Left hindlimb (tissue), 1 donor: ENCODE measurements at places on chromosomes 3 and 15.
A peak's percentile ranks its signal among the peaks of the same experiment; 100 is the strongest.

- DNase-seq, result no peak
Observed at GRCh38 chr15:101562428-101563059, 73.0 kb upstream of the PCSK6 start.

DNA sequence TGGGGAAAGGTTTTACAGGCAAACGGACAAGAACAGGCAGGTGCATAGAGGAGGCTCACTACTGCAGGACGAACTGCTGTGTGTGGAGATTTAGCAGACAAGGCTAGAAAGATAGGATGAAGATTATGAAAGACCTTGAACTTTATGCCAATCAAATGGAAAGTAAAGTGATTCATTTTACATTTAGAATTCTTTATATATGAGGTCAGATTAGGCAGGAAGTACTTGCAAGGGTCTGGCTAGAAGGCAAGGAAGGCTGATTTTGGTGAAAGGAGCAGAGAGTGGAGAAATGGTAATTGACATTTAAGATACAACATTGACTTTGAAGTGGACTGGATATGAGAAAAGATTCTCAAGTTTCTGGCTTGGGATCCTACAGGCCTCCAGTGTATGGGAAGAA, 33.6 kb downstream of the PLSCR4 start:
- no peak for DNase-seq

DNA sequence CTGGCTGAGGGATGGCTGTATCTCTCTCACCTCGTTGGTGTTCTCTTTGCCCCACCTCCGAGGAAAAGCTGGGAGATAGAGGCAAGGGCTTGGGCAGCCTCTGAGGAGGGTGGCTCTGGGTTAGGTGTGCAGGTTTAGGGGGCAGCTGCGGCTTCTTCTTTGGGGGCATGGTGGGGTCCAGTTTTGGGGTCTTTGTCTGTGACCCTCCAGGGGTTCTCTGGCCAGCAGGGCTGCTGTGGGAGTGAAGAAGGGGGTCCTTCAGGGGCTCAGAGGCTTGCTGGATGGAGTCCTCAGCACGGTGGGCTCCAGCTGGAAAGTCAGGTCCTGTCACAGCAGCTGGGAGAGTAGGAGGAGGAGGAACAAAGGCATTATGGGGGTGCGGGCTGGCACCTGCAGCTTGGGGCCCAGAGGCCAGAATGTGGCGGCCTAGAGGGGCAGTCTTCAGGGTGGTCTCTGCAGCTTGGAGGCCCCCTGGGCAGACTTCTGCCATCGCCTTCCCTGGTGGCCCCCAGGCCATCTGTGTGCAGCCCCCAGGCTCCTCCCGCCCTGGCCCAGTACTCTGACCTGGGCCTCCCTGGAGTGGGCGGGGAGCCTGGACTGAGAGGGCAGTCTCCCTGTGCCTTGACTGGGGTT, 7.0 kb downstream of the XIRP1 start:
- DNase-seq, result no peak

DNA sequence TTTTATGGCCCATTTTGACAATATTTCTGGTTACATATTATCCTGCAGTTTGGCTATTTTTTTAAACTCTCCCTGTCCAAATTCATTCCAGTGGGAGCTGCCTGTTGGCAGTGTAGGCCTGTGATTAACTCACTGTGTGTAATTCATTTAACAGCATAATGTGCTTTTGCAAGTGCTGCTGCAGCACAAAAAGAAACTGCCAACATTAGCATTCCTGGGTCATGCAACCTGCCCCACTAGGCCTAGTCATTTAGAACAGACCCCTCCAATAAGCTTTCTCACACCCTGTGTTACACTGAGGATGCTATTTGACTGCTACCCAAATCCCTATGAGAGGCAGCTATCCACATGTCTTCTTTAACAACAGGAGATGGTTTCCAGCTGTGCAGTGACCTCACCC, 251.2 kb upstream of the UBE2E2 start:
- DNase-seq, result peak; percentile 83

GRCh38 chr3:100932491-100932890, 60.7 kb downstream of the ABI3BP start:
- DNase-seq, result no peak

GRCh38 chr3:111714305-111714704, 119.2 kb upstream of the ZBED2 start:
- no peak for DNase-seq

GRCh38 chr3:171753025-171753472, 57.2 kb downstream of the PLD1 start:
- no peak for DNase-seq

- no peak for DNase-seq
Observed at GRCh38 chr3:114721209-114721608, 425.9 kb downstream of the ZBTB20 start.

GRCh38 chr3:29512641-29513040, 231.8 kb downstream of the RBMS3 start:
- no peak for DNase-seq

DNA sequence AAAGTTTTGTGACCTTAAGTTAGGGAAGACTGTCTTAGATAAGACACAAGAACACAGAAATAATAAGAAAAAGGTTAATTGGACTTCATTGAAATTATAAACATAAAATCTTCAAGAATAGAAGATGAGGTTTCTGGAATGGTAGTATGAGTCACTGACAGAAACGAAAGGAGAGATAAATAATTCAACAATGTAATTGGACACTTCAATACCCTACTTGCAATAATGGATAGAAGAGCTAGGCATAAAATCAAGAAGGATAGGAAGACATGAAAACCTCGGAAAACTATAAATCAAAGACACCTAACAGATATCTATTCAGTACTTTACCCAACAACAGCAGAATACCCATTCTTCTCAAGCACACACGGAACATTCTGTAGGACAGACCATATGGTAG, 15.9 kb upstream of the MFSD1 start:
- no peak for DNase-seq

DNA sequence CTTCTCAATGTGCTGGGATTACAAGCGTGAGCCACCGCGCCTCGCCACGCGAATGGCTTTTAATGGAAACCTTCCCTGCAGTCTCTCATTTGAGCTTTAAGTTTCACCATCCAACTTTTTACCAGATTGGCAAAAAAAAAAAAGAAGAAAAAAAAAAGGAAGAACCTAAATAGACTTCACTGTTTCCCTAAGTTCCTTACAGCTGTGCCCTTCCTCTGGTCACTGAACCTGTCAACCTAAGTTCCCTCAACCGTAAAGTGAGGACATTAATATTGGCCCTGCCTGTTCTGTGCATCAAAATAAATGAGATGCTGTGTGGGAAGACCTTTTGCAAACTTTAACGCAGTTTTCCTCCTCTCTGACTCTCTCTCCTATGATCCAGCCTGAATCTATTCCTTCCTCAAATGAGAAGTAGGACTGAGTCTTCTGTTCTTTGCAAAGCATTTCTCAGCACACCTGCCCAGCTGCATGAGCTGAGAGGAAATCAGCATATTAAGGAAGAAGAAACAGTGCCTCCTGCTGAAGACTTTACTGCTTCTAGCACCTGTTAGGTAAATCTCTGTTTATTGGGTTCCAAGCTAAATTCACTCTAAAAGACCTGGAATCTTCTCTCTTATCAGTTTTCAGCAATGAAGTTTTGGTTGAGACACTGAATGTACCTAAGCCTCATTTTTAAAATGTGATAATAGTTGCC, 99.6 kb upstream of the ETV5 start:
- DNase-seq, result no peak

- no peak for DNase-seq
Observed at GRCh38 chr3:67640023-67640660, 14.3 kb downstream of the SUCLG2 start.

GRCh38 chr3:6315906-6316305, 545.0 kb upstream of the GRM7 start:
- DNase-seq, result no peak

DNA sequence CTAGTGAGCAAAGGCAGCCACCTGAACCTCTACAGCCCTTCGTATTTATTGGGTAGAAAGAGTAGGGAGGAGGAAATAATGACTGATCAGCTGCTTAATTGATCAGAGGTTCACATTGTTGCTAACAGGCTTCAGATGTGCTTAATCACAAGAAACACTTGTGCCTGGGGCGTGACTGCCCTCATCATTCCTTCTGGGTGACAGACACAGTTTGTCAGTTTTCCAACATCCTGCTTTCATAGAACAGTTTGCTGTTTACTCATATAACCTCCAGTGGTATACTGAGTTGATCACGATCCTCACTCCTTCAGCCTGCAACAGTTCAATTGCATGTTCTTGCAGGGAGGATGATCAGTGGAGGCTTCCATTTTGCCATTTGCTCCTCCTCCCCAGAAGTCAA, 13.6 kb upstream of the CASR start:
- DNase-seq, result no peak
